ENCODE measurements at places on chromosomes 12 and 14.

GRCh38 chr12:94147991-94148738 is at the start of gene PLXNC1:
Gene PLXNC1 (plus strand): TSS chr12:94148577. CDS start chr12:94148972, 395 bp downstream.
- DNase-seq = peak; percentile 50

- DNase-seq = no peak
Observed at GRCh38 chr14:35940291-35940690, 114.2 kb downstream of the BRMS1L start.

GRCh38 chr14:74941676-74942097 is 13.7 kb downstream of the PGF start:
- DNase-seq = peak; percentile 67

GRCh38 chr12:117472983-117473382 is 111.6 kb upstream of the NOS1 start:
- no peak for DNase-seq

GRCh38 chr14:34359420-34360117 is 102.5 kb downstream of the SPTSSA start:
- no peak for DNase-seq

GRCh38 chr12:104890476-104891096 is 67.5 kb downstream of the SLC41A2 start:
- DNase-seq = no peak

GRCh38 chr14:56514663-56515371 is 64.8 kb upstream of the TMEM260 start:
- DNase-seq = no peak

Data from heart right ventricle (tissue), 16 donors.